ENCODE measurements at places on chromosomes 2 and 18.

DNA sequence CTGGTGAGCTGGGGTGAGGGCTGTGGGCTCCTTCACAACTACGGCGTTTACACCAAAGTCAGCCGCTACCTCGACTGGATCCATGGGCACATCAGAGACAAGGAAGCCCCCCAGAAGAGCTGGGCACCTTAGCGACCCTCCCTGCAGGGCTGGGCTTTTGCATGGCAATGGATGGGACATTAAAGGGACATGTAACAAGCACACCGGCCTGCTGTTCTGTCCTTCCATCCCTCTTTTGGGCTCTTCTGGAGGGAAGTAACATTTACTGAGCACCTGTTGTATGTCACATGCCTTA is 10.5 kb downstream of the PROC start:
- no peak for DNase-seq

DNA sequence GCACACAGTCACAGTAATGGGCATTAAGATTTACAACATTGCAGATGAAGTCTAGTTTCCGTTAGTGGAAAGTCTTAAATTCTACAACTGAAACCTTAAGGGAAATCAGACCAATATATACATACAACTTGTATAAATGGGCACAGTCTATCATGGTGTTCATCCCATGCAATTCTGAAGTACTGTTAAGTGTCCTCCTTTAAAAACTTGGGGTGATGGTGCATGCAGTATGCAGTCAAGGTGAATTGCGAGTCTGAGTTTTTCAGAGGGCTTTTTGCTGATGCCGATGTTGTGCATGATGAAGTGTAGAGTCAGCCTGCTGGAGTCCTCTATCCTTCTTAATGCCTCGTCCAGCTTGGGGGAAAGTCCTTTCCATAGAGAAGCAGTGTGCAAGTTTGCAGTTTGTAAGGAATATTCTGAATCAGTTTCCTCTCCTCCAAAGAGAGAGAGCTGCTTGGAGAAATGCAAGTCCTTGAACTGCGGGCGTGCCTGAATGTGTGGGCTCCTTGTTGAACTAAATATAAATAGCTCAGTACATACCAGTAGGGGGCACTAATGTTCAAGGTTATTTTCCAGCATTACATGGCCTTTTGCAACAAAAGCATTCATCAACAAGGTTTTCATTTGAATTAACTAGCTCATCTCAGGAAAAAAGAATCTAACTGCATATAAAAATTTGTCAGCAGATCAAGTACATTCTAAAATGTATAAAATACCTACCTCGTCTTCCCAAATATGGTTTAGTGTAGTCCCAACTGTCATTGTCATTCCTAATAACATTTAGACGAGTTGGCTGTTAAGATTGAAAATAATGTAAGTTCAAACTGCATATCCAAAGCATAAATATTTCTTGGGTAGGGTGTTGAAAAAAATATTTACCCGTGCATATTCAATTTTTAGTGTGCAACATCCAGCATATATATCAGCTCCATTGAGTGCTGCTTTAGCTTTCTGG is 21.3 kb downstream of the HNRNPLL start:
- DNase-seq: no peak

GRCh38 chr2:236693531-236693930 is 123.9 kb downstream of the ACKR3 start:
- no peak for DNase-seq

DNA sequence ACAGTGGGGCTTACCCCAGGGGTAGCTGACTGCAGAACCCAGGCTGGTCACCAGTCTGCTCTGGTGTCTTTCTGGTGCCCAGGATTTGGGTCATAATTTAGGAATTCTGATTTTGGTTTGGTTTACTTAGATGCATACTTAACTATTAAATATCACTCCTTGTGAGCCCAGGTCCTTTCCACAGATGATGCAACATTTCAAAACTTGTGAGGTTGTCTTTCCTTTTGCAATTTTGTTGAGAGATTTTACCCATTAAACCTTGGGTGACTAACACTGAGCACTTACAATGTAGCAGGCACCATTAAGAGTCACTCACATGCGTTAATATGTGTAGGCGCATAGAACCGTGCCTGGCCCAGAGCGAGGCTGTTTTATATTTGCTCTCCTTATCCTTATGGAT is 61.8 kb upstream of the RPL31 start:
- DNase-seq: no peak

- no peak for DNase-seq
Measured at GRCh38 chr2:24269265-24269664, 91.1 kb downstream of the ITSN2 start.

GRCh38 chr2:35463805-35464596 is 891.6 kb upstream of the CRIM1 start:
- DNase-seq: no peak

- DNase-seq: no peak
Measured at GRCh38 chr2:53075760-53076159, 691.8 kb upstream of the CHAC2 start.

GRCh38 chr2:218024336-218024735 is 21.5 kb upstream of the TNS1 start:
- DNase-seq: peak; percentile 34

Measured in aorta (tissue), 5 donors.